ENCODE measurements at places on chromosomes 2 and 18. TPM values are rescaled to one million over a fixed set of nuclear protein-coding genes. Genes with fewer than 3 reads are reported as not detected.

The MAB21L4 gene
- not detected for total RNA-seq

DNA sequence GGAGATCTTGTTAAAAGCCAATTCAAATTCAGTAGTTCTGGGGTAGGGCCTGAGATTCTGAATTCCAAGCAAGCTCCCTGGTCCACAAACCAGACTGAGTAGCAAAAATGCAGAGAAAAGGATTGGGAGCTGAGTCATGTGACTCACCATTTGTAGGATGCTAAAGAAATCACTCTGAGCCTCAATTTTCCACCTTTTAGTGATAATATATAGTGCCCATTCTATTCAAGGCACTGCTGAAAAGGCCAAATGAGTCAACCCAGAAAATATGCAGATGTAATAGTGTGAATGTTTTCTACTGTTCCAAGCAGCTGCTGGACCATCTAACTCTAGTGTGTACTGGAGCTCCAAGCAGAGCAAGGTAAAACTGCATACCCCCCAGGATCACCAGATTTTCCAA is 47.2 kb downstream of the SLC14A2 start:
- peaks cover 8% of the 10 kb centered on the region for H3K4me1 ChIP-seq
- no peak for DNase-seq
- no peak overlapping the region for H3K4me3 ChIP-seq
- H3K36me3 ChIP-seq = no peaks in the 10 kb centered on the region
- no peaks in the 10 kb centered on the region for H3K27me3 ChIP-seq

The NAT8 gene
- total RNA-seq = not detected

DNA sequence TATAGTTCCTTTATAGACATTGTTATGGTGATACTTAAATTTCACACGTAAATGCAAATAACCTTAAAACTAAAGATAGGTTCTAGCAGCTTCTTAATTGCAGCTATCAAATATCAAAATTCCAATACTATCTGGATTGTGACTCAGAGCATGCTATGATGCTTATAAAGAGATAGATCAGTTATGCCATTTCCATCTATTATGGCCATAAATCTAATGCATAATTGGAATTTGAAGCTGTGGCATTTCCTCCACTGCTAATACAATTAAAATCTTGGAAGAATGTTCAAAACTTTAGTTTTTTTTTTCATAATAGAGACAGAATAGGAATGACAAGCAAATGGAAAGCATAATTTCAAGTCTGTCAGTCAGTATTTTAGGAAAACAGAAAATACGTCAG is 220.8 kb upstream of the GALNT5 start:
- H3K4me1 ChIP-seq = no peaks in the 10 kb centered on the region
- H3K27me3 ChIP-seq = no peaks in the 10 kb centered on the region

The MRO gene
- 1.4 TPM for total RNA-seq

- no peaks in the 10 kb centered on the region for H3K36me3 ChIP-seq
- H3K27me3 ChIP-seq = no peaks in the 10 kb centered on the region
- H3K4me1 ChIP-seq = peaks cover 8% of the 10 kb centered on the region
Observed at GRCh38 chr2:25226827-25227226, 58.4 kb upstream of the POMC start.

DNA sequence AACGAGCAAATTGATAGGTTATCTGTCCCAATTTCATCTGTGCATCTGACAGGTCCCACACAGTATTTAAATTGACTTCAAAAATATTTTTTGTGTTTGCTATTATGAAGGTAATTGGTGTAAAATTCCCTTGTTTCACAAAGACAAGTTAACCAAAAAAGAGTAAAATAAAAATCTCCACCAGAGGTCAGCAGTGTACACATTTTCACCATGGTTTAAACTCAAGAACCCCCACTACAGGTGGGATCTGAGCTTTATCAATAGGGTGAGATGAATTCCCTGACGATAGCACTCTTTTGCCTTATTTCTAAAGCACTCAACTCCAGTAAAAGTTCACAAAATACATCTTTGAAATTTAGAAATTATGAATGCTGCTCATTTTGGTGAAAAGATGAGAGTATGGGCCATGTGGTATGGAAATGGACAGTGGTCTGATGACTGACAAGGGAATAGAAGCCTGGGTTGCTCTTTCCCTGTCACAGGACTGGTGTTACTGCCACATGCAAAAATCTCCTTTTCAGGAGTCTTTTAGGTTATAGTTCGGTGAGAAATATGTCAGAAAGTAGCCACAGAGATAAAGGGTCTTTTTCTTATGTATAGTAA is 68.0 kb downstream of the SERPINB8 start:
- no peak overlapping the region for H3K27ac ChIP-seq
- DNase-seq = no peak
- H3K4me1 ChIP-seq = no peaks in the 10 kb centered on the region
- no peak overlapping the region for H3K4me3 ChIP-seq
- no peaks in the 10 kb centered on the region for H3K36me3 ChIP-seq

DNA sequence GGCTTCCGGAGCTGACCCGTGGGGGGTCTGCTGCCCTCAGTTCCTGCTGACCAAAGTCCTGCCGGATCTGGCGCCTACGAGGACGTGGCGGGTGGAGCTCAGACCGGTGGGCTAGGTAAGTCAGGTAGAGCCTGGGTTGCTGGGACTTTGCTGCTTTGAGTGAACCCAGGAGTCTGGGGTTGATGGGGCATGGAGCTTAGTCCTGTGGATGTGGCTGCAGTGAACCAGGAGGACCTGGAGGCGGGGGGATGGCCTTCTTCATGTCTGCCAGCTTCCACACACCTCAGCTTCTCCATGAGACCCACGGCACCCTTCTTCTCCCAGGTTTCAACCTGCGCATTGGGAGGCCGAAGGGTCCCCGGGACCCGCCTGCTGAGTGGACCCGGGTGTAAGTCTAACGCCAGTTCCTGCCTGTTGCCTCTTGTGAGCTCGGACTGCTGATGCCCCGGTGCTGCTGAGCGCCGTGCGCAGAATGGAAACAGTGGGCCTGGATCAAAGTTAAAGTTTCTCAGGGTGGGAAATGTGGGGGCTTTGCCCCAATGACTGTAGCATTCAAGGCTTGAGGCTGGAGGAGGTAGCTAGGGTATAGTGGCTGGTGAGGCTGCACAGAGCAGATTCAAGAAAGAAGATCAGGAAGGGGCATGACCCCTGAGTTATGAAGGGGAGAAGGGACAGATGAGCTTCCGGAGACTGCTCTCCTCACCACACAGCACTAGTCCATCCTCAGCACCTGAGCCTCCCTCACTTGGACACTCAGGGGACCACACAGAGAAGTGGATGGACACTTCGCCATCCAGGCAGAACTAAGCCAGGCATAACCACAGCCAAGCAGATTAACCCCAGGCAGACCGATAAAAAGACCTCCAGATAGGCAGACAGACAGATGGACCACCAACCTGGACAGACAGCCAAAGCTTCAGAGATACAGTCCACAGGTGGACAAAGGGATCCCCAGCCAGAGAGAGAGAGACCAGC is 17.3 kb downstream of the PTPN18 start:
- H3K4me3 ChIP-seq = peak overlapping the region; percentile 94
- peaks cover 16% of the 10 kb centered on the region for H3K4me1 ChIP-seq
- no peak for DNase-seq
- H3K36me3 ChIP-seq = no peaks in the 10 kb centered on the region
- peak overlapping the region; percentile 73 for H3K27ac ChIP-seq
- H3K27me3 ChIP-seq = no peaks in the 10 kb centered on the region

The RAB17 gene
- total RNA-seq = 0.32 TPM

GRCh38 chr2:190765386-190766173 is 115.0 kb upstream of the GLS start:
- no peak for DNase-seq
- H3K27ac ChIP-seq = no peak overlapping the region
- H3K4me1 ChIP-seq = no peaks in the 10 kb centered on the region
- H3K27me3 ChIP-seq = no peaks in the 10 kb centered on the region
- H3K4me3 ChIP-seq = no peak overlapping the region
- H3K36me3 ChIP-seq = no peaks in the 10 kb centered on the region

Measured in ascending aorta (tissue), 2 donors.